ENCODE measurements at places on chromosomes 2 and 18.

DNA sequence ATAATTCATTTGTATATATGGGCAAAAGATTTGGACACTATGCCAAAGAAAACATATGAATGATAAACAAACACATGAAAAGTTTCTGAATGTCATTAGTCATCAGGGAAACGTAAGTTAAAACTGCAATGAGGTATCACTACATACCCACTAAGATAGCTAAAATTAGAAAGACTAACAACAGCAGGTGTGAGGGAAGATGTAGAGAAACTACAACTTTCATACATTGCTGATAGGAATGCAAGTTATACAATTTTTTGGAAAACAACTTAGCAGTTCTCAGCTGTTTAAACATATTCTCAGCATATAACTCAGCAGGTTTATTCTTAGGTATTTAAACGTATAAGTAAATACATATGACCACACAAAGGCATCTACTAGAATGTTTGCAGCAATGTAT is 563.5 kb upstream of the KLHL29 start:
- DNase-seq = no peak

GRCh38 chr2:138716183-138716582 is 64.0 kb downstream of the NXPH2 start:
- DNase-seq = no peak

- DNase-seq = no peak
Measured at GRCh38 chr2:20578895-20579825, 71.7 kb downstream of the HS1BP3 start.

DNA sequence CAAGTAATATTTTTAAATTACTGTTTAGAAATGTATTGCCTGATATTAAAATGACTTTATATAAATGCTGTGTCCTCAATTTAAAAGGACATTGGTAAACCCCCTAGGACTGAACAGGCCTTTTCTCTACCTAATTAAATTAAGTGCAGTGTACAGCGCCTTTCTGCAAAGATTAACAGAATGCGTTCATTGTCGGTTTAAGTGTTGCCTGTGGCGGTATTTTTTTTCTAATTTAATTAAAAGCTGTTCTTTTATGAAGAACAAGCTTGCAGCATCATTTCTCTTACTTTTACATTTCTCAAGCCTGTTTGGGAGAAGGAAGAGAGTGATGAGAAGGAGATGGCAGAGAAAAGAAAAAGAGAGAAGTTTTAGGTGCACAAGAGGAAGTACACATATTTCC is 344.9 kb downstream of the CPS1 start:
- DNase-seq = no peak

GRCh38 chr2:36492216-36492945 is 105.6 kb downstream of the FEZ2 start:
- no peak for DNase-seq

DNA sequence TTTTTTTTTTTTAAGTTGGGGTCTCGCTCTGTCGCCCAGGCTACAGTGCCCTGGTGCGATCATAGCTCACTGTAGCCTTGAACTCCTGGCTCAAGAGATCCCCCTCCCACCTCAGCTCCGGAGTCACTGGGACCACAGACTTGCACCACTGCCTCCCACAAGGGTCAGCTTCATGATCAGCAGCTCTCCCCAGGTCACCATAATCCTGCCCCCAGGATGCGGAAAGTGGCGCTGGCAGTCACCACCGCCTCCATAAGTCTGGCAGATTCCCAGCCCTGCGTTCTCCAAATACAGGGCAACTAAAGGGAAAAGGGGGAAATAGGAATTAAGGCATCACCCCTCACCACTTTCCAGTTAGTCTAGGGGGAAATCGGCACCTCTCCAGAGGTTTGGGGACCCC is 5.2 kb upstream of the ARID5A start:
- no peak for DNase-seq

- DNase-seq = no peak
Measured at GRCh38 chr2:109110170-109110569, 18.8 kb upstream of the SH3RF3 start.

DNA sequence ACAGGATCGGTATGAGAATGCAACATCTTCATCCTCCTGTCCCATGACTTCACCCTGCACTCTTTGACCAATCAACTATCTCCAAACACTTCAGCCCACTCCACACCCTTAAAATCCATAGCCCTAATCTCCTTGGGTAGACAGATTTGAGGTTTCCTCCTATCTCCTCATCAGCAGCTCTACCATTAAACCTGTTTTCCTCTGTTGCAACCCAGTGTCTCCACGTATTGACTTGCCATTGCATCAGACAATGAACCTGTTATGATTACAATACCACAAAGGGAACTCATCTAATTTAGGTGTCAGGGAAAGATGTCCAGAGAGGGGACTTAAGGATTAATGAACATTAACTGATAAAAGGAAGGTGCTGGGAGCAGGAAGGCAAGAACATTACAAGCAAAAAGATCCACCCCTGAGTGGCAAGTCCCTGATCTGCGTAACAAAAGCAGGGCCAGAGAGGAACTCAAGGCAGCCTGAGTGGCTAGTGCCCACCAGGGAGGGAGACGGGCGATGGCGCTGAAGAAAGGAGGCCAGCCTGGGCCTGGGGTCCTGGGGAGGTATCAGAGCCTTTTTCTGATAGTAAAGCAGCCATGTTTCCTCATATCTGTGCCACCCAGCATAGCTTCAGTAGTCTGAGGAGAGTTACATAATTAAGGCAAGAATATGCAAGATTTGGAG is 44.6 kb downstream of the AKAIN1 start:
- DNase-seq = no peak

GRCh38 chr2:159118115-159118858 is 149.8 kb downstream of the TANC1 start:
- DNase-seq = peak; percentile 75

DNA sequence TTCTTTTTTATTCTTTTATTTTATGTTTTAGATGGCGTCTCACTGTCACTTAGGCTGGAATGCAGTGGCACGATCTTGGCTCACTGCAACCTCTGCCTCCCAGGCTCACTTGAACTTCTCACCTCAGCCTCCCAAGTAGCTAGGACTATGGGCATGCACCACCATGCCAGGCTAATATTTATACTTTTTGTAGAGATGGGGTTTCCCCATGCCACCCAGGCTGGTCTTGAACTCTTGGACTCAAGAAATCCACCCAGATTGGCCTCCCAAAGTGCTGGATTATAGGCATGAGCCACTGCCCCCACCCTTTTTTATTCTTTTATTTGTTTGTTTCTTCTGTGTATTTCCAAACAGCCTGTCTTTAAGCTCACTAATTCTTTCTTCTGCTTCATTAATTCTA is 306.7 kb upstream of the THUMPD2 start:
- DNase-seq = no peak

- DNase-seq = no peak
Measured at GRCh38 chr2:98580656-98581284, 27.5 kb downstream of the COA5 start.

DNA sequence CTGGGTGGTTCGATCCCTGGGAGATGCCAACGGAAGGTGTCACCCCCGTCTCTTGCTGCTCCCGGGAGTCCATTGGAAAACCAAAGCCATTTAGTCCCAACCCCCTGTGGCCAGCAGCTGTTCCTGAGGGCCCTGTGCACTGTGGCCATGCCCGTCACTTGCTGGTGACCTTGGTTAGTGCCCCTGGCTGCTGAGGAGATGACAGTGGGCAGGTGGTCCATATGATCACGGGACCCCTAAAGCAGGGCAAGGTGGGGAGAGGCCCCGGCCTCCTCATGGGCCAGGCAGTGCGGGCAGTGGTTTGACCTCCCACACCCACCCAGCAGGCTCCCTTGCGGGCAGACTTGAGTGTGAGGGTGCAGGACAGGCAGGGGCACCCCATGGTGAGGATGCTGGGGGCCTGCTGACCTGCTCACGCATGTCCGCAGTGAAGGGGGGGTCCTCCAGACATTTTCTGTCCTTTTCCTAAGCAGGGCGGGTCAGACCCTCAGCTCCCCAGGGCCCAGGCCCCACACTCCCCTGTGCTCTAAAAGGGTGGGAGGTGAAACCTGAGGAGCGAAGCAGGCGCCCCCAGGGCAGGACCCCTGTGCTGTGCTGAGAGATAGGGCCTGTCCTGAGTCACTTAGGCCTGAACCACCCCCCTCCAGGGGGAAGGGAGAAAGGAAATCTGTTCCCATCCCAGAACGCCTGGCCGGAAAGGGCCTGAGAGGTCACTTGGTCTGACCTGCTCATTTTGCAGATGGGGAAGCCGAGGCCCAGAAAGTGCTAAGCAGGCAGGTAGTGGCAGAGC is 6.8 kb downstream of the ITM2C start:
- DNase-seq = peak; percentile 7

- no peak for DNase-seq
Measured at GRCh38 chr18:7288544-7288943, 57.7 kb downstream of the LRRC30 start.

GRCh38 chr2:36367895-36368353 is 12.3 kb downstream of the CRIM1 start:
- no peak for DNase-seq

Measured in progenitor cell of endocrine pancreas (in vitro differentiated cells).